ENCODE measurements at places on chromosomes 2 and 18.
A peak's percentile ranks its signal among the peaks of the same experiment; 100 is the strongest.

- no peak for DNase-seq
Measured at GRCh38 chr18:52624702-52625101, 284.7 kb downstream of the DCC start.

DNA sequence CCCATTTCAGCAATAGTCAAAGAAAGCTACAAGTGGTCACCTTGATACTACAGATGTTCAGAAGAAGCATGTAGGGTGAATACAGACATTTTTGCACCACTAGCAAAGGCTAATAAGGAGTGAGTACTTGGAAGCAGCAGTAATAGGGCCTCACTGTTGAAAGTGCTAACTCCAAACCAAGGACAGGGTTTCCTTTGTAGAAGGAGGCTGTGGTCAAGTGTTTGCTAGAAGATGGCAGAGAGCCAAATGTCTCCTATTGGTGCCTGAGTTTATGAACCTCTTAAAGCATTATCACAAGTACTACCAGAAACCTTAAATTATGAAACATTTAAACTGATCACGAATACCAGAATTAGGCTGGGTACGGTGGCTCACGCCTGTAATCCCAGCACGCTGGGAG is 308.1 kb downstream of the ZEB2 start:
- no peak for DNase-seq

GRCh38 chr2:198852248-198852647 is 605.5 kb downstream of the SATB2 start:
- DNase-seq, result no peak

- no peak for DNase-seq
Measured at GRCh38 chr2:237725661-237726060, 72.9 kb upstream of the RBM44 start.

GRCh38 chr18:50748243-50749229 is 71.3 kb downstream of the MRO start:
- no peak for DNase-seq

GRCh38 chr2:171346723-171347557 is 86.8 kb downstream of the METTL8 start:
- no peak for DNase-seq

DNA sequence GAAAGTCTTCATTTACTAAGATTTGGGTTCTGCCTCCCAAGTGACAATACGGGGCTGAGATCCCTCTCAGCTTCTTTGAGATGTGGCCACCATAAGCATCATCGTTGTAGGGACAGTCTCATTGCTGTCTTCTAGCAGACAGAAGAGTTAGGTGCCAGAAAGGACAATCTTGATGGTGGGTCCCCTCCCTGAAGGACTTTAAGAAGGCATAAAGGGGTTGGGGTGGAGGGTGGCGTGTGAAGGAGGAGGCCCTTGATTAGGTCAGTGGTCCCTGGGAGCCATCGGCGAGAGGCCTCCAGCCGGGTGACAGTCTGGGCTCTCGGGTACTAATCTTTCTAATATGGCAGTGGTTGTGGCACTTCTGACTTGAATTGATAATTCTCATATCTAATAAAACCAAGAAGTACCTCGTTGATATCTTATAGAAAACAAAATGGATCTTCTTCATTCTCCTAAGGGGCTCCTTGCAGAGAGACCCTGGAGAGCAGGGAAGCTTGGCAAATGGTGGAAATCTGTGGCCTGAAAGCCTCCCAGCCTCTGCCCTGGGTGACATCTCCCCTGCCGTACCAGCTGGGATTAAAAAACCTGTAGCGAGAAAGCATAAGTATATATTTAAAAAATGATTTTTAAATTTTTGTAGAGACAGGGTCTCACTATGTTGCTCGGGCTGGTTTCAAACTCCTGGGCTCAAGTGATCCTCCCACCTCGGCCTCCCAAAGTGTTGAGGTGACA is 7.2 kb upstream of the PSMD1 start:
- no peak for DNase-seq

- DNase-seq, result peak; percentile 77
Measured at GRCh38 chr2:227033471-227034148, 130.4 kb downstream of the COL4A4 start.

DNA sequence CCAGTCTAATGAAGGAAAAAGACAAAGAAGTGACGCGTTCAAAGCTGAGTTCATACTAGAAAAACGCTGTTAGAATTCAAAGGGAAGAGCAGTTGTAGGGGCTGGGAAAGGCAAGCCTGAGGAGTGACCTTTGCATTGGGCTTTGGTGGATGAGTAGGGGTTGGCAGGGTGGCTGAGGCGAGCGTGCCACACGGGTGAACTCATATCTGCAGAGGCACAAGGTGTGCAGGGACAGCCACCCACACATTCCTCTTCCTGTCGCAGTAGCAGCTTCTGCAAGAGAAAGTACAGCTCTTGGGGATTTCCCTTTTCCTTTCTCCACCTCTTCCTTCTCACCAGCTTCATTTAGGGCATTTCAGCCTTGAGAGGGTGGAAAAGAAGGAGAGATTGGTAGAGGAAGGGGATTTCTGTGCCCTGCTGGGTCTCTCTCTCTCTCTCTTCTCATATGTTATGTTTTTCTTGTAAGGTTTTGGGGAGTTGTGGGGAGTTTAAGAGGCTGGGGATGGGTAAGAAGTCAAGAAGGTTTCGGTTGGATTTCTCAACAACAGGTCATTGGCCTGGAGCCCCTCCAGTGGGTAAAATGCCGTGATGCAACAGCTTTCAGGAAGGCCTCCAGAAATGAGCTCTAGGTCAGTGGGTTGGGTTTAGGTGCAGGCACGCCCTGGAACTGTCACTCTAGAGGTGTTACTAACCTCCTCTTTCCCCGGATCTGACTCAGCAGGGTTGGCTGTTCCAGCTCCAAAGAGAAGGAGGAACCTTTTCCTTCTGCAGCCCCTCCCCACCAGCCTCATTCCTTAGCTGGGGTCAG is 40.1 kb downstream of the ODC1 start:
- no peak for DNase-seq

DNA sequence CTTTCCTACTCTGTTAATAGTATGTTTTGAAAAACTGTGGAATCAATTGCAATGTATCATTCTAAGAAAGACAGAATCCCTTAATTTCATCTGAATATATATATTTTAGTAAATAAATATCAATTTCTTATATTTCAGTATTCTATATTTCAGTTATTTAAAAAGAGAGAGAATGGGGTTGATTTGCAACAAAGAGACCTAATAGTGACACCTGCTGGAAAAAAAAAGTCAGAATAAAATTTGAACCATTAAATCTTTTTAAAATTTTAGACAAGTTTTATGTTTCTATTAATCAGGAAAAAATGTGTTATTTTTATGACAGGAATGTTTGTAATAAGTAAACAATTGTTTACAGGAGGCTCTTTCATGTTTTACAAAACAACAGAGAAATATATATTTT is 20.7 kb upstream of the CCNT2 start:
- DNase-seq, result peak; percentile 79

DNA sequence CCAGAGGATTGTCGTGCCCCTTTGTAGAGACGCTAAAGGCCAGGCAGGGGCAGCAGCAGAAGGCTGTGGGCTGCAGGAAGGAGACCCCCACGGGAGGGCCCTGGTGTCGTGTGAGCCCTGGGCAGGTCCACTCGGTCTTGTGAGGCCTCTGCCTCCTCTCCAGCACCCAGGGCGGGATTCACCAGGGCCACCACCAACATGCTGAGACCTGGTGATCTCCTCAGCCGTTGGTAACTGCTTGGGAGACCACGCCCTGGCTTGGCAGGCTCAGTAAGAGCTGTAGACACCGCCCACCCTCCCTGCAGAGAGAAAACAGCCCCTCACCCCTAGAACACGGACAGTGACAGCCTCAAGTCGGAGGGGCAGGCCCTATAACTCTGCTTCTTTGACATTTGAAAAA is 21.1 kb downstream of the MBP start:
- DNase-seq, result no peak

GRCh38 chr2:57443973-57444521 is 602.6 kb upstream of the VRK2 start:
- no peak for DNase-seq

DNA sequence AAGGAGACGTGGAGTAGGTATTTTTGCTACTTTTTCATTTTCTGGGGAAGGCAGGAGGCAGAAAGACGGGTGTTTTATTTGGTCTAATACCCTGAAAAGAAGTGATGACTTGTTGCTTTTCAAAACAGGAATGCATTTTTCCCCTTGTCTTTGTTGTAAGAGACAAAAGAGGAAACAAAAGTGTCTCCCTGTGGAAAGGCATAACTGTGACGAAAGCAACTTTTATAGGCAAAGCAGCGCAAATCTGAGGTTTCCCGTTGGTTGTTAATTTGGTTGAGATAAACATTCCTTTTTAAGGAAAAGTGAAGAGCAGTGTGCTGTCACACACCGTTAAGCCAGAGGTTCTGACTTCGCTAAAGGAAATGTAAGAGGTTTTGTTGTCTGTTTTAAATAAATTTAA is 3.4 kb downstream of the FZD7 start:
- DNase-seq, result no peak

- no peak for DNase-seq
Measured at GRCh38 chr18:463827-464541, 36.5 kb downstream of the COLEC12 start.

DNA sequence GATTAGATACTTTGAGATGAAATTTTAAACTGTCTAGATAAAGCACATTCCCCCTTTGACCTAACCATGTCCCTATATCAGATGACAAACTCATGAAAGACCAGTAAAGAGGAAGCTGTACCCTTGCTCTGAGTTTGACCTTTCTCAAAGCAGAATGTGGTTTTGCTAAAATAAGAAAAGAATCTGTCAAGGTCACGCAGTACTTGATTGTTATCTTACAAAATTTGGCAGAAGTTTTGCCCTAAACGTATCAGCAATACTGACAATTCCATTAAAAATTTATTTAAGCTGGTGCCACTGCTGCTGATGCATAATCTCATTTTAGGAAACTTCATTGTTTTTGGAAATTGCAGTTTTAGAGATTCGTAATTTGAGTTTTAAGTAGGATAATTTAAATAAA is 31.2 kb upstream of the GALM start:
- peak; percentile 84 for DNase-seq

GRCh38 chr2:38092196-38092902 is 16.4 kb upstream of the CYP1B1 start:
- no peak for DNase-seq

Data from Karpas-422 (cell line).